ENCODE measurements at places on chromosomes 11 and 22.

GRCh38 chr11:128367573-128367972 is 219.8 kb downstream of the ETS1 start:
- DNase-seq: peak; percentile 44

- DNase-seq: no peak
Observed at GRCh38 chr11:31254415-31254814, 115.1 kb downstream of the DCDC1 start.

DNA sequence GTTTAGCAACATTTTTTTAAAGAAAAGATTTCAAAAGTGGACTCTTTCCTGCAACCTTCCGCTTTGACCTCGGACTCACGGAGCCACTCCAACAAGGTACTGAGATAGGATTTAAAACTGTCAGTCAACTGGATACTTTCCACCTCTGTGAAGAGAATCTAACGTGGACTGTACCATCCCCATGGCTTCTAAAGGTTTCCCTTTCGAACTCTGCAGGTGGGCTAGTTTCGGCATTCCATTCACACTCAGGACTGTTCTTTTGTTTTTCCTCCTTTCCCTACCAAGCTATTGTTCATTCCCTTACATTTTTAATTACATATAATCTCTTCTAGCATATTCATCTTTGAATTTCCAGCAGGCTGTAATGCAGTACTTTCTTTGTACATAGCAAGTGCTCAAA is 88.5 kb upstream of the AKIP1 start:
- no peak for DNase-seq

DNA sequence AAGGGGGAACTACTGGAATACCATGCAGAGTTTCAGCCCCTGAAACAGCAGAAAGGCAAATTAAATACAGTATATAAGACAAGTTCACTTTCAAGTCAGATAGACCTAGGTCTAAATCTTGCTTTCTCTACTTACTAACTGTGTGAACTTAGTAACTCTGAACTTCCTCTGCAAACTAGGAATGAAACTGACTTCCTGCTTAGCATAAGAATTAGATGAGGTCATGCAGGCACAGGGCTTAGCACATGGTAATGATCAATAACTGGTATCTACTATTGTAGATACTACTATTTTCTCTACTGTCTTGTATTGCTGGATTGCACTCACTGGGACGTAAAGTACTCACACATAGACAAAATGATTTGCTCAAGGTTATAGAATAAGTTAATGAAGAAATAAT is 51.5 kb upstream of the MTNR1B start:
- no peak for DNase-seq

- no peak for DNase-seq
Observed at GRCh38 chr11:1484061-1484671, 2.4 kb downstream of the MOB2 start.

GRCh38 chr22:24435861-24436371 is 8.5 kb downstream of the ADORA2A start:
- no peak for DNase-seq

GRCh38 chr11:120882175-120882574 is 141.7 kb upstream of the TBCEL start:
- DNase-seq: no peak

GRCh38 chr22:38953577-38954413 is 3.6 kb upstream of the APOBEC3A start:
- DNase-seq: no peak

Measured in CD4-positive, alpha-beta T cell treated with Interleukin-6 at 100 ng/mL for 8 hours (primary cell).